Stimulated activated CD4-positive, alpha-beta T cell treated with anti-CD3 and anti-CD28 coated beads, Interleukin-4, amount 100 ng/mL, for 1 hour (primary cell): ENCODE measurements at places on chromosomes 3 and 15.
A peak's percentile ranks its signal among the peaks of the same experiment; 100 is the strongest.

- DNase-seq, result no peak
These were observed 63.6 kb downstream of the CLDN1 start for GRCh38 chr3:190258634-190259033.

- DNase-seq, result no peak
These were observed 13.8 kb downstream of the ISG20 start for GRCh38 chr15:88652456-88653199.

GRCh38 chr3:182644790-182645433, 148.4 kb upstream of the ATP11B start:
- no peak for DNase-seq

DNA sequence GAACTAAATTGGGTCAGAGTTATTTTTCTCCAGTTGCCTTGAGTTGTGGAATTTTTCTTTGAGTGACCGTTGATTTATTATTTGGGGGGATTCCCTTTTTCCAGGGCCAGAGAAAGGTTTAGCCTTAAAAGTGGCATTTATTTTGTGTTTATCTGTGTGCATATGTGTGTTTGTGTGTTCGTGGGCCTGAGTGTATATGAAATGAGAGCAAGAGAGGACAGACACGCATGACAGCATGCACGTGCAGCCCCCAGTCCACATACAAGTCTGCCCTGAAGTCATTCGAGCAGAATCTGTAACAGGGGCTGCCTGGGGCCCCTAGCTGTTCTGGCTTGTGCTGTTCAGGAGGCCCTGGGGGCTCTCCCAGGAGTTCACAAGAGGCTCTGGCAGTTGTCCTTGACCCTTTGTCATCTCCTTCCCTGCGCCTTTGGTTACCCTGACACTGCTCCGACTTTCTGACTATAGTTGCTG, 18.3 kb upstream of the TRAK1 start:
- no peak for DNase-seq

DNA sequence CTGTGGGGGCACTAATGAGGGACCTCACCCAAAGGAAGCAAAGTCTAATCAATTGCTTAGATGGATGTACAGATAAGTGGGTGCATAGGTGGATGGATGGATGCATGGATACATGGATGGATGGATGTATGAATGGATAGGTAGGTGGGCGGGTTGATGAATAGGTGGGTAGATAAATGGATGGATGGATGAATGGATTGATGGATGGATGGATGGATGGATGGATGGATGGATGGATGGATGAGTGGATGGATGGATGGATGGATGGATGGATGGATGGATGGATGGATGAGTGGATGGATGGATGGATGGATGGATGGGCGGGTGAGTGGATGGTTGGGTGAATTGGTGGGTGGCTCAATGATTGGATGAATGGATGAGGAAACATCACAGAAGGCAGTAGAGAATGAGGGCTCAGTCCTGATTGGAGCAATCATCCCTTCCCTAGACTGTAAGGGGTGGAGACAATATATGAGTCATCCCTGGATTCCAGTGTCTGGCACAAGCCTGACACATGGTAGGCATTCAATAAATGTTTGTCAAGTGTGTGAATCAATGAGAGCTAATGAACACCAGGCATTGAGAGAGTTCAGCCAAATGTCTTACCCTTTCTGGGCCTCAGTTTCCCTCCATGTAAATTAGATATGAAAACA, 40.4 kb upstream of the PXYLP1 start:
- no peak for DNase-seq

- peak; percentile 25 for DNase-seq
These were observed 18.8 kb upstream of the SSUH2 start for GRCh38 chr3:8663177-8664061.

GRCh38 chr3:161449785-161450184, 46.8 kb upstream of the OTOL1 start:
- no peak for DNase-seq

- no peak for DNase-seq
These were observed 289.6 kb downstream of the EFHB start for GRCh38 chr3:19644405-19644804.

DNA sequence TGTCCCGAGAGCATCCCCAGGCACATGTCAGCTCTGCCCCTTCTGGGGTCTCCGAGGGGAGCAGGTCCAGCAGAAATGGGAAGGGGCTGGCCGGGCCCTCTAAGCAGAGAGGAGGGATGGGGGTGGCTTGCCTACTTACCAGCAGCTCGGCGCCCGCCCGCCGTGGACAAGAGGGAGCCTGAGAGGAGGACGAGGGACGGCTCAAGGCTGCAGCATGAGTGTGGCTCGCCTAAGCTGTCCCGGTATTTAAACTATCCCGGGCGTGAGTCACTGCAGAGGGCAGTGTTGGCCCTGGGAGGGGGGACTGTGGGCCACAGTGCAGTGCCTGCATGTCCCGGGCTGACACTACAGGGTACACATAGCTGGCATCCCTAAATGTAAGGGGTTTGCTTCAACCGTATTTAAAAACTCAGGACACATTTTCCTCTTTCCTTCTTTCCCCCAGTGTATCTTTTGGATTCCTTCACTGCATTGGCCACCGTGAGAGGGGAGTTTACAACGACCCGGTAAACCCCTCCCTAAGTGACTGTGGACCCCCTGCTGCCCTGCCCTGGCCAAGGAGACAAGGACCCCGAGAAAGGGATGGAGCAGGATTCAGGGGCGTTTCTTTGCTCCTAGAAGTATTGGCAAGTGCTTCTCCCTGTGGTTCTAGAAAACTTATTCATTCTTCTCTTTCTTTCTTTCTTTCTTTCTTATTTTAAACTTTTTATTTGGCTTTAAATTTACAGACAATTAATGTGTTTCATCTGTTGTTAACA, at the start of gene LRRC15:
Gene LRRC15, minus strand, starts transcription at position 222 of the 758 bp plus-strand sequence. CDS start 8,700 bp downstream, outside the sequence.
- DNase-seq, result no peak

GRCh38 chr3:38457111-38458003, 3.7 kb downstream of the ACVR2B start:
- no peak for DNase-seq

DNA sequence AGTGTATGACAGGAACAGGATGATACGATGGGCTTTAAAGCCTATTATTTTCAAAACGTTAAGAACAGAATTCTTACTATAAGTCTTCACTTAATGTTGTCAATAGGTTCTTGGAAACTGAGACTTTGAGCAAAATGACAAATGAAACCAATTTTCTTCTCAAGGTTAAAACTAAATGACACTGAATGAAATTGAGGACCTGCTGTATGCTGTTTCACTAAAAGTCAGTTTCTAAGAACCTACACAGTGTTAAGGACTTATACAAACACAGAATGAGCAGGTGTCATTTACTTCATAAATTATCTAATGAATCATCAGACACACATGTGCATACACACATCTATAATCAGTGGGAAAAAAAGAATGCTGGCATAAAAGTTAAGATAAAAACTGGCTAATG, 106.9 kb downstream of the RFTN1 start:
- DNase-seq, result no peak

GRCh38 chr3:157381606-157382005, 55.0 kb upstream of the PTX3 start:
- DNase-seq, result no peak

GRCh38 chr3:143343944-143344343, 224.4 kb downstream of the CHST2 start:
- no peak for DNase-seq

GRCh38 chr3:101381809-101382208, 61.4 kb upstream of the IMPG2 start:
- no peak for DNase-seq

DNA sequence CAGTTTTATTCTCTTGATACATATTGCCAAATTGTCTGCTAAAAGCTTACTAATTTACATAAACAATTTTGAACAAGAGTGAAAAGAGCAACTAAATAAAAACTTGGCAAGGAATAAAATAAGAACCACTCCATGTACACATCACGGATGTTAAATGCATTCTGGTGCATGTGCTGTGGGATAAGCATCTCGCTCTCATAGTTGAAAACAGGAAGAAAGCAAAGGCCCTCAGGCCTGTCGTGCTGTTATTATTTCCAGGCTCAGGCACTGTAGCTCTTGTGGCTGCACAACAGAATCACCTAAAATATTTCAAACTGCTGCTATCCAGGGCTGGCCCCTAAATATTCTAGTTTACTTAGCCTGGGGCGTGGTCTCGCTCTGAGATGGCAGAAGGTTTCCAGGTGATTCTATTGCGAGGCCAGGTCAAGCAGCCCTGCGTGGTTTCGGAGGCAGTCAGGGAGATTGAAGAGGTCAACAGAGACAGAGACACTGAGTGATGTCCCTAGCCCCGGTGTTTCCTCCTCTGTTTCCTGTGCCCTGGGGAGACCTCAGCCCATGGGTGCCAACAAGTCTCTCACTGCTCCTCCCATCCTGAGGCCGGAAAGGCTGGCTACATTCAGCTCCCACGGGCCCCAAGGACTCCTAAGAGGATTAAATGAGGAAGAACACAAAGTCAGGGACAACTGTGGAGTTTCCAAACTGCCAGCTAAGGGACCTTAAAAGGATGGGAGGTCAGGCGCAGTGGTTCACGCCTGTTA, 18.2 kb upstream of the PDIA5 start:
- DNase-seq, result no peak

- no peak for DNase-seq
These were observed 47.9 kb upstream of the CCDC80 start for GRCh38 chr3:112688819-112689218.

DNA sequence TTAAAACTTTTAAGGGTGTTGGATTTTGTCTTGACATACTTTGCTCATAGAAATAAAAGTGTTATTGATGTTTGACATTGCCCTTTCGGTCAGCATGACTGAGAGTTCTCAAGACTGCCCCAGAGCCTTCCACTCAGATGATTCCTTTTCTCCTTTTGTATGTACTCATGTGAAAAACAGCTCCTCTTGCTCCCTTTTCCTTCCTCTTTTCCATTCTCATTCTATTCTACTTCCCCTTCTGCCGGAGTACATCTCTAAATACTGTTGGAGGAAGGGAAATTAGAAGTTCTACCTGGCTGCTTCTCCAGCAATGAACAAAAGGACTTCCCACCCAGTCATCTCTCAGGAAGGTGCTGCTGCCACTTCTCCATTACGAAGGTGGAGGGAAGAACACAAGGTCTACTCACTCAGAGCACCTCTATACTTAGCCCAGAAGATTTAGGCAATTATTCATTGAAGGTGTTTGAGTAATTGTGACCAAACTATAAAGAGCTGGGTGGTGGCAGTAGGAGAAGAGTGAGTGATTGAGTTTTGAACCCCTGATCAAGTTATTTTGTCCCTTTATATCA, 163.8 kb upstream of the MBNL1 start:
- no peak for DNase-seq

DNA sequence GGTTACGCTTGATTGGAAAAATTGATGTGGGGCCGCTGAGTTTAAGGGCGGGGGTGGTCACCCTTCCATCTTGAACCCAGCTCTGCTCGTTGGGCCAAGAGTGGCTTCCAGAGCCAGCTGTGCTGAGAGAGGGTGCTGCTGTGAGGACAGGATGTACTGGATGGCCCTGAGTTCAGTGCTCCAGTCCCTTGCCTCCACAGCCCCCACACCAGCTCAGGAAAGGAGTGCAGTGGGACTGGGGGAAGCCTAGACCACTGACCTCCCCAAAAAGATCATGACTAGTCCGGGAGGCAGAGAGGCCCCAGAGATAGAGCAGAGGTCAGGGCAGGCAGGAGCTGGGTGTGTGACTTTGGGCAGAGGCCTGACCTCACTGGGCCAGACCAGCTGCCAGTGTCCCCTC, 4.0 kb upstream of the PTH1R start:
- no peak for DNase-seq

GRCh38 chr15:70165716-70166284, 68.1 kb upstream of the TLE3 start:
- DNase-seq, result no peak

DNA sequence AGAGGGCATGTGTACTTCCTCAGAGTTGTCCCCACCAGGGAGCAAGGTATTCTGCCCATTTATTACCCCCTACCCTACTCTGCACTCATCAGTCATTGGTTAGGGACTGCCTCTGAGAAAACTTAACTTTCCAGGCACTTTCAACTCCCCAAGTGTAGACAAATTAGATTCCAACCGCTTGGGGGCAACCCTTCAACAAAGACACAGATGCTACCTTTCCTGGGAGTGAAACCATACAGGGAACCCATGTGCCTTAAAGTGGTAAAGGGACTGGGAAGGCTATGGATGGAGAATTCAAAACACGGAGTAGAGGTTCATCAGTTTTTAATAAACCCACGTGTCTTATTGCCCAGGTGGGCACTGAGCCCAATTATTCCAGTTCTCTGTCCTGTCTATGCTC, 19.4 kb upstream of the UBE2E2 start:
- DNase-seq, result no peak

DNA sequence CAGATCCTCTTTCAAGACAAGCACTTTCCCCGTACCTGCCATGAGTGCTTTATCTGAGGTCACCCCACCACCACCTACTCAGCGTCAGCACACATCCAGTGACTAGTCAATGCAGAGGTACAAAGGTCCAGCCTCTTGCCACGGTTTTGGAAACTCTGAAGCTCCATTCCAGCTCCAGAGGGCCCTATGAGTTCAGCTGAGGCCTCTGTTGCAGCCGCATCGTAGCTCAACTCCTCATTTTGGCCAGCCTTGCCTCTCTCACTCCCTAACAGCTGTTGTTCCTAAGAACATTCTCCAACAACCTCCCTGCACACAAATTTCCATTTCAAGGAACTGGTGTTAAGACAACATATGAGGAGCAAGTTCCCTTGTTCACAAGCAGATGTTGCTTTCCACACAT, 405.1 kb upstream of the PROK2 start:
- no peak for DNase-seq

- no peak for DNase-seq
These were observed 45.4 kb upstream of the DLG1 start for GRCh38 chr3:197343656-197344408.

- no peak for DNase-seq
These were observed 35.0 kb downstream of the RPL39L start for GRCh38 chr3:187104342-187104741.

DNA sequence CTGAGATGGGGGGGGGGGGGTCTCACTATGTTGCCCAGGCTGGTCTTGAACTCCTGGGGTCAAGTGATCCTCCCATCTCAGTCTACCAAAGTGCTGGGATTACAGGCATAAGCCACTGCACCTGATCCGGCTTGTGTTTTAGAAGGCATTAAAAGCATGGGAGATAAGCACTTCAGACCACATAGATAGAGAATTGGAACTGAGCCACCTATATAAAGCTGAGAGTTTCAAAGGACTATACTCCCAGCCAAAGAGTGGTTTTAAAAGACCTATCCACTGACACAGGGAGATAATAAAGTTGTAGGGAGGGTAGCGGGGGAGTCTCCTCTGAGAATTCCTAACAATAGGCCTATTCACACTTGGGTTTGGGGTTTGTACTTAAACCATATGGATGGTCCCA, 34.8 kb downstream of the DENND4A start:
- no peak for DNase-seq

- no peak for DNase-seq
These were observed 174.5 kb downstream of the MEIS2 start for GRCh38 chr15:36925653-36926426.

- no peak for DNase-seq
These were observed 21.5 kb downstream of the CD86 start for GRCh38 chr3:122076491-122077292.

- no peak for DNase-seq
These were observed 194.5 kb downstream of the EFHB start for GRCh38 chr3:19739504-19739903.

GRCh38 chr3:125641891-125642290, 46.6 kb upstream of the OSBPL11 start:
- no peak for DNase-seq
